ENCODE measurements at places on chromosomes 2 and 18. TPM values are rescaled to one million over a fixed set of nuclear protein-coding genes. Genes with fewer than 3 reads are reported as not detected.

The C2orf66 gene
- not detected for total RNA-seq

The C1GALT1C1L gene
- total RNA-seq: 0.28 TPM

The IL37 gene
- not detected for total RNA-seq

The LOXHD1 gene
- not detected for total RNA-seq

The CHAC2 gene
- total RNA-seq: 6.9 TPM

The SCYGR6 gene
- not detected for total RNA-seq

The MOGAT1 gene
- not detected for total RNA-seq

The HOXD13 gene
- not detected for total RNA-seq

The DSG1 gene
- total RNA-seq: not detected

The SEH1L gene
- total RNA-seq: 45.5 TPM

The FKBP7 gene
- total RNA-seq: 32.6 TPM

The NPHP1 gene
- total RNA-seq: 1.8 TPM

The SLC5A7 gene
- not detected for total RNA-seq

The C2orf72 gene
- total RNA-seq: not detected

The MGAT4A gene
- under 0.01 TPM for total RNA-seq
